Lung microvascular endothelial cell (primary cell): ENCODE measurements at places on chromosomes 16 and 17. TPM values are rescaled to one million over a fixed set of nuclear protein-coding genes. Genes with fewer than 3 reads are reported as not detected.
A peak's percentile ranks its signal among the peaks of the same experiment; 100 is the strongest.

- no peak for DNase-seq
These were observed 14.1 kb downstream of the RPA1 start for GRCh38 chr17:1843947-1844346.

- peak; percentile 29 for DNase-seq
These were observed 223.6 kb downstream of the BCAS3 start for GRCh38 chr17:60901242-60901641.

DNA sequence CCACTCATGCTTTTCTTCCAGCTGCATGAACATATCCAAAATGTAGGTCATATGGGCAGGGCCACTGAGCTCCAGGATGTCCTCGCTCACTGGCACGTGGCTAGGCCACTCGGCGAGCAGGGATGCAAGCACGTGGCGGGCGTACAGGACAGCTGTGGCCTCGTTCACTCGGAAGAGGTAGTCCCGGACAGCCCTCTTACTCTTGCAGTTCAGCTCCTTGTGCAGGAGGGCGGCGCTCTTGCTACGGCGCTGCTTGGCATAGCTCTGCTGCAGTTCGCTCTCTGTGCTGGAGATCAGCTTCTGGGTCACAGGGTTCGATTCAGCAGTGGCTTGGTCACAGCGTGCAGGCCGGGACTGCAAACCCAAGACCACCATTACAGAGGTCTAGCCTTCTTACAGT is 53.1 kb upstream of the ATP2A3 start:
- DNase-seq: no peak

DNA sequence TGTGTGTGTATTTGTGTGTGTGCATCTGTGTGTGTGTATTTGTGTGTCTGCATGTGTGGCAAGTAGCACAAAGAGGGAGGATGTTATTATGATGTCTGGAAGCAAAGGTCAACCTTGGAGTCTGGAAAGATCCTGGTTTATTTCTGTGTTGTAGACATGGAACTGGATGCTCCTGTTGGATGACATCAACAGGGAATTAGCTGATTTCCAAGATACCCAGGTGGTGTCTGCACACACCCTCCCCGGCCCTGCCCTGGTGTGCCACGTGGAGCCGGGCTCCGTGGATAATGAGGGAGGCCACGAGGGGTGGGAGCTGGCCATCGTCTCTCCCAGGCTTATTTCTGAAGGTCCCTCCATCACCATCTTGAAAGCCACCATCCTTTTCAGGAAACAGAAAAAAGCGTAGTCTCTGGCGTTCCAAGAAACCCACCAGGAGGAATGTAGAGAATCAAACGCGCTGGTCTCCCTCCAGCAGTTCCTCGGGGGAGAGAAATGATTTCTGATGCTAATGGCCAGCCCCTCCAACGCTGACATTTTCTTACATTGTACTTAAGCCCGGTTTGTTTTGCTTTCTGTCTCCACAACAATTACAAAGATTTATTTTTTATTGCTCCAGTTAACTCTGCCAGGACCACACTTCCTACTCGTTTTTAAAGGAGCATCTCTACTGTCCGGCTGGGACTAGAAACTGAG is 93.3 kb downstream of the FOXL1 start:
- no peak for DNase-seq

DNA sequence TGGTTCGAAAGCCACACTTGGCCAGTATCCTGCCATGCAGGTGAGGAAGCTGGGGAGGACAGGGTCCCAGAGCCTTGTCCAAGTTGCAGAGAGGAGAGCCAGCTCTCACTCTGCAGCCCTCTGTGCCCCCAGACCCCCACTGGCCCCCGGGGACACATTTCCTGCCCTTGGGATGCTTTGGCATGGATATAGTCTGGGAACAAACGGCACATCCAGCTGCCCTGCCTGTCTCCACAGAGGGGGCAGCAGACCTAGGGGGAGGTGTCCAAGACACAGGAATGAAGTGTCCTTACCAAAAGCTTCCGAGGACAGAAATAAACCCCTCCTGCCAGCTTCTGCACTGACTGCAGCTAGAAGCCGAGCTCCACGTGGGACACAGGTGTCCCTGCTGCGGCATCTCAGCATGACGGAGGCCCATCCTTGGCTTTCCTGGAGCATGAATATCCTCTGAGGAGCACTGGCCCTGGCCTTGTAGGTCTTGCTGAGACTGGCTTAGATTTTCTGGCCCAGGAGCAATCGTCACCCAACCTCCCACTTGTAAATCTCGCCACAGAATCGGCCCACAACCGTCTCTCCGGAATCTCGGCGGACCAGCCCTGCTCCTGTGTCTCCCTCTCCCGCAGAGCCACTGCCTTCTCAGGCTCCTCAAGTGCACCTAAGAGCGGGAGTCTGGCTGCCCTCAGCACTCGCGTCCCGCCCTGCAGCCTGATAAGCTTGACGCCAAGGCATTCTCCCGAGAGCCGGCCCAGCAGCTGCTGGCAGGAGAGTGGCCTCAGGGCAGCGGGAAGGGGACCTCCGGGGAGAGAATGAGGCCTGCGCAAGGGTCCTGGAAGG is 1.1 kb upstream of the CAPN15 start:
- peak; percentile 46 for DNase-seq

DNA sequence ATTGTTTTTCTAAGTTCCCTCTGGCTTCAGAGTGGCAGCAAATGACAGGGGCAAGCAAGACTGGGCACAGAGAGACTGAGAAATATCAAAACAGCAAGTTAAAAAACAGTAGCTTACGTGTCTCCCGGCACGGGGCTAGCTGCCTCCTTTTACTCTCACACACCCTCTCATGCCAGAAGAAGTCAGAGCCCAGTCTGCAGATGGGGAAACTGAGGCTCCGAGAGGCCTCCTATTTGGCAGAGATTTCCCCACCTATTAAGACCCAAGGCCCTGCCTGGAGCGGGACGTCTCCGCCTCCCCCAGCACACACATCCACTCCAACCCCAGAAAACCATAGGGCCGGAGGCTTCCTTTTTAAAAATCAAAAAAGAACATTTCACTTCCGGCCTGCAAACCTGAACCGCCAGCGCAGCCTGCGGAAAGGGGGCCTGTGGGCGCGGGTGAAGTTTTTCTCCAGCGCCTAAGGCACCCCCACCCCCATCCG is 832 bp downstream of the CARHSP1 start:
- DNase-seq: peak; percentile 31

DNA sequence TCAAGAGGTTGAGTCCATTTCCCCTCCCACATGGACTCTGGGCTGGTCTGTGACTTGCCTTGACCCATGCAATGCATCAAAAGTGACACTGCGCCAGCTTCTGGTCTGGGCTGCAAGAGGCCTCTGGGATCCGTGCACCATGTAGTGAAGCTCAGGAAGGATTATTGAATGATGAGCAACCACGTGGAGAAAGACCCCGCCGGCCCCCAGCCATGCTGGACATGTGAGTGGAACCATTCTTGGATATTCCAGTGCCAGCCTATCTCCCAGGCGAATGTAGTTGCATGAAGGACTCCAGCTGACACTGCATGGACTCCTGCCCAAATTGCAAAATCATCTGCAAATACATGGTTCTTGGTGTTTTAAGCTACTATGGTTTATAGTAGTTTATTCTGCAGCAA is 7.6 kb upstream of the ALOX15B start:
- no peak for DNase-seq

GRCh38 chr17:56929362-56929969 is 15.6 kb upstream of the TRIM25 start:
- no peak for DNase-seq

GRCh38 chr17:17971431-17972125 is 622 bp downstream of the TOM1L2 start:
- DNase-seq: peak; percentile 7

GRCh38 chr17:79706931-79707850 is 23.6 kb upstream of the ENPP7 start:
- no peak for DNase-seq

DNA sequence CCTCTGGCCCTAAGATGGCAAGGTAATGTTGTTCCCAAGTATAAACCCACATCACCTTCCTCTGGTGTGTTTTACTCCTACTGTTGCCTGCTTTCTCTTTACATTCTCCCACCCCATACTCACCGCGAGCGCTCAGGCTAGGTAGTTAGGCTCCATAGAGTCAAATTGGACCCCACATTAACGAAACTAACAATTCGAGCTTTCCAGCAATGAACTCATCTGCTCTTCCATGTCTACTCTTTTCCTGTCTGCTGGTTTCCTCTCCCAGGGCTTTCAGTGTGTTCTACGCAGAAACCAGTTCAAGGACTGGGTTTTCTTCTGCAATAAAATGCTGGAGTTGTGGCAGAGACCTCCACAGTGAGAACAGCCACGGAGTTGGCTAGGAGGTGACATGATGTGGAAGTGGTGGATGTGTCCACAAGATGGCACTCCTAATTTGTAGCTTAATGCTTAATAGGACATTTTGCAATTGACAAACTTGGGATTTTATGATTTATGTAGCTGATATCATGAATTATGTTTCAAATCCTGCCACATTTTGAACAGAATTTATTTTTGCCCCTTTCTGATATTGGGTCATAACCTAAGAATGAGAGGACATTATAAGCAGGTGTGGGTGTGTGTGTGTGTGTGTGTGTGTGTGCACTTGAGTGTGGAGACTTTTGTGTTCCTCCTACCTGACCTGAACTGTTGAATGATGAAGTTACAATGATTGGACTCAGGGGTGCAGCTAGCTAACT is 2.2 kb upstream of the UQCRC2 start:
- DNase-seq: peak; percentile 59

GRCh38 chr17:5485270-5486205 is at the start of gene DERL2:
Gene DERL2, minus strand, starts transcription at chr17:5486178. Its CDS starts 17 bp downstream, at chr17:5486161.
- DNase-seq: no peak

- DNase-seq: no peak
These were observed 4.4 kb downstream of the TMEM92 start for GRCh38 chr17:50278526-50279180.

The MYH8 gene
- total RNA-seq: not detected in 2 replicates

The GAS7 gene
- total RNA-seq: 1.5 and 3.0 TPM in 2 replicates

The SRCAP gene
- total RNA-seq: 16.6 and 24.8 TPM in 2 replicates

The PRSS36 gene
- total RNA-seq: 0.22 and 0.99 TPM in 2 replicates

The C16orf96 gene
- total RNA-seq: under 0.01 TPM in 1 of 2 replicates, not detected in the other

The TBC1D3K gene
- not detected in 2 replicates for total RNA-seq
